ENCODE measurements at places on chromosomes 3 and 15. TPM values are rescaled to one million over a fixed set of nuclear protein-coding genes. Genes with fewer than 3 reads are reported as not detected.

The IL17RE gene
- 0.58 TPM for total RNA-seq

The GHSR gene
- total RNA-seq: not detected

The C3orf22 gene
- total RNA-seq: not detected

The RASGRP1 gene
- 0.44 TPM for total RNA-seq

The NMNAT3 gene
- 10.7 TPM for total RNA-seq

The GP9 gene
- not detected for total RNA-seq

The RLBP1 gene
- not detected for total RNA-seq

The SLC28A2 gene
- not detected for total RNA-seq

The GXYLT2 gene
- 16.2 TPM for total RNA-seq

DNA sequence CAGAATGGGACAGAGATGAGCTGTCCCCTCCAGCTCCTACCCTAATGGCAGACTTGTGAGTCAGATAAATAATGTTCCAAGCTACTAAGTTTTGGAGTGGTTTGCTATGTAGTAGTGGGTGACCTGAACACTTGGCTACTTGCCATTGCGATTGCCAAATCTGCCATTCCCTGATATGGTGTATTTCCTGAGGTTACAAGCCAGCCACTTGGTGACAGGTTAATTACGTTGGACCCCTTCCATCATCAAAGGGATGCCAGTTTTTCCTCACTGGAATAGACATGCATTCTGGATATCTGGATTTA is 33.6 kb downstream of the MORF4L1 start:
- H3K4me3 ChIP-seq: no peak overlapping the region
- no peaks in the 10 kb centered on the region for H3K27me3 ChIP-seq
- peaks cover 72% of the 10 kb centered on the region for H3K36me3 ChIP-seq
- no peak overlapping the region for H3K27ac ChIP-seq
- DNase-seq: no peak
- H3K4me1 ChIP-seq: peaks cover 81% of the 10 kb centered on the region

DNA sequence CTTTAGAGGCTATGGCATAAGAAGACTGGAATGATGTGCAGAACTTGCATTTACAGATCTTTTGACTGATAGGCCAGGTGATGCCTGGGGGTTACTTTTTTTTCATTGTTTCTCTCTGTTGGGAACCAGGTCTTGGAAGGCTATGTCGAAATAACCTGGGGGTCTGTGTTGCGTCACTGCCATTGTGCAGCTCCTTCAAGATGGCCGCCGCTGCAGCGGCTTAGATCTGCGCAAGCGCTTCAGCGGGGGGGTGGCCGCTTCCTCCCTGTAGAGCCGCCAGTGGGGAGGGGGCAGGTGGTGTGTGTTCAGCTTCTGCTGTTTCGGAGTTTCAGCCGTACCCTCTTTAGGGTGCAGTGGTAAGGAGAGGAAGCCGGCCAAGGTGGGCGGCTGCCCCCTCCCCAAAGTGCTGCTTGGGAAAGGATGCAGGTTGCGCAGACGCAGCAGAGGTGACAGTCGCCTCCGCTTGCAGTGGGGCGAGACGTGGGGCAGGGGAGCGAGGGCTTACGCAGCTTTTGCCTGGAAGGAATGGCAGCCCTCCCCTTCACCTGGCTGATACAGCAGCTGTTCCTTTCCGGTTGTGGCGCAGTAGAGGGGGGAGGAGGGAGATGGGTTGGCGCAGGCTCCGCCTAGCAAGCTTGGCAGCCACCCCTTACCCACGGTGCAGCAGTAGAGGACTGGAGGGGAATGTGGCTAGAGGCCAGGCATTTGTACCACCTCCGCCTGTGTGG is 1.5 kb downstream of the SNRPN start:
- H3K27ac ChIP-seq: peak overlapping the region; percentile 94
- H3K27me3 ChIP-seq: no peaks in the 10 kb centered on the region
- peak; percentile 66 for DNase-seq
- H3K4me1 ChIP-seq: peaks cover 35% of the 10 kb centered on the region

- no peaks in the 10 kb centered on the region for H3K4me1 ChIP-seq
- no peak for DNase-seq
- H3K27ac ChIP-seq: no peak overlapping the region
- H3K4me3 ChIP-seq: no peak overlapping the region
- H3K36me3 ChIP-seq: no peaks in the 10 kb centered on the region
- peaks cover 18% of the 10 kb centered on the region for H3K27me3 ChIP-seq
Measured at GRCh38 chr3:11238060-11238459, 34.1 kb upstream of the ATG7 start.

GRCh38 chr15:90909976-90910375 is 6.9 kb downstream of the MAN2A2 start:
- H3K27ac ChIP-seq: peak overlapping the region; percentile 86
- H3K36me3 ChIP-seq: peaks cover 94% of the 10 kb centered on the region
- peaks cover 58% of the 10 kb centered on the region for H3K4me1 ChIP-seq
- no peak overlapping the region for H3K4me3 ChIP-seq
- H3K27me3 ChIP-seq: no peaks in the 10 kb centered on the region

DNA sequence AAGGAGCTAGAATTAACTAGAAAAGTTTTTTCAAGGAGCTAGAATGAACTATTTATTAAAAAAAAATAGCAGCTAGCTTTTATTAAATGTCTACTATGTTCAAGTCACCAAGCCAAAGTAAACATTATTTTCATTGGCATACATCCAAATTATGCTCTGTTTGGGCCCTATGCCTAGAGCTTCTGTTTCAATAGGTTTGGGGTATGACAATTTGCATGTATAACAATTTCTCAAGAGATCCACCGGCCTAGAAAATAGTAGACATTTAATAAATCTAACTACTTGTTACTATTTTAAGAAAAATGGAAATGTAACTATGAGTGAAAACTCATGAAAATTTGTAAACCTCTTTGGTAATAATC is 8.0 kb downstream of the GABRR3 start:
- peaks cover 4% of the 10 kb centered on the region for H3K4me1 ChIP-seq
- no peak overlapping the region for H3K27ac ChIP-seq
- no peak overlapping the region for H3K4me3 ChIP-seq
- no peak for DNase-seq
- no peaks in the 10 kb centered on the region for H3K36me3 ChIP-seq

DNA sequence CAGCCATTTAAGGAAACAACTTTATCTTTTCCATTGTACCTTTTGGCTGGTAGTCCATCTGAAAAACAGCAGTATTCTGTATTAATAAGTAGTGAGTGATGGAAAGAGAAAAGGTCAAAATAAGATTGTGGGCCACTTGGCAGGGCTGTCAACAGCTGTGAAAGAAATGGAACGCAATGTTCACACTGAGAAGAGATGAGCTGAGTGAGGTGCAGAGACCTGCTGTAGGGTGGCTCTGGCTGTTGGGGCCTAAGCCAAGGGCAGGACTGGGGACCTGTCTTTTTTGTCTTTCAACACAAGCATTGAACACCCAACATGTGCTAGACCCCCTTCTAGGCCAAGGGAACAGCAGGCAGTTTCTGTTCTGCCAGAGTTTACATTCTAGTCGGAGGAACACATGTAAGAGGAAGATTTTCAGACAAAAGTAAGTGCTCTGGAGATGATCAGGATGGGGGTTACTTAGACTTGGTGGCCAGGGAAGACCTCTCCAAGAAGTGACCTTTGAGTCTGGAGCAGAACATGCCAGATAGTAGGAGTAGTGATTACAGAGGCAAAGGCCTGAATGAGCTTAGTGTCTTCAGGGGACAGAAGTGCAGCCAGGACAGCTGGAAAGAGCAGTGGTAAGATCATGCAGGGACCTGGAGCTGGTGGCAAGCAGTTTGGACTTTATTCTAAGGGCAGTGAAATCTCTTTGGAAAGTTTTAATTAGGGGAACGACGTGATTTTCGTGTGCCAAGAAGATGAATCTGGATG is 29.6 kb downstream of the TSEN2 start:
- no peaks in the 10 kb centered on the region for H3K27me3 ChIP-seq
- no peak overlapping the region for H3K4me3 ChIP-seq
- DNase-seq: peak; percentile 47
- H3K36me3 ChIP-seq: peaks cover 10% of the 10 kb centered on the region
- H3K27ac ChIP-seq: peak overlapping the region; percentile 86

- H3K4me3 ChIP-seq: no peak overlapping the region
- H3K27ac ChIP-seq: no peak overlapping the region
- peaks cover 60% of the 10 kb centered on the region for H3K36me3 ChIP-seq
- no peaks in the 10 kb centered on the region for H3K27me3 ChIP-seq
- DNase-seq: no peak
- no peaks in the 10 kb centered on the region for H3K4me1 ChIP-seq
Measured at GRCh38 chr3:47113669-47114365, 50.1 kb downstream of the SETD2 start.

Data from left ventricle myocardium inferior (tissue), 1 donor.